COR-L47 (cell line): ENCODE measurements at places on chromosomes 2 and 18.

DNA sequence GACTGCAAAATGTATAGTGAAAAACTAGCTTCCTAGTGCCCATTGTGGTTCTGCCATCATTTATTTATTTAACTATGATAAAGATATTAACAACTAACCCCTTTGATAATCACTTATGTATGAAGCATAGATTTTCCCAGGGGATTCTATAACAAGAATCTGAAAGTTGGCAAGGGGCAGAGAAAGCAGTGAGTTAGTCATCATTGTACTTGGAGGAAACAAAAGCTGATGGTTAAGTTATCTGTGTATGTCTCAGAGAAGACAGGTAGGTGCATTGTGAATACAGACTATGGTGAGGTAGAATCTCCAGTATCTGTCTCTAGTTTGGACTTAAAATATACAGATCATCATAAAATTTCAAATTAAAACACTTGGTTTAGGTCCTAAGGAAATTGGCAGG is 2159.1 kb upstream of the CELF4 start:
- no peak for DNase-seq

DNA sequence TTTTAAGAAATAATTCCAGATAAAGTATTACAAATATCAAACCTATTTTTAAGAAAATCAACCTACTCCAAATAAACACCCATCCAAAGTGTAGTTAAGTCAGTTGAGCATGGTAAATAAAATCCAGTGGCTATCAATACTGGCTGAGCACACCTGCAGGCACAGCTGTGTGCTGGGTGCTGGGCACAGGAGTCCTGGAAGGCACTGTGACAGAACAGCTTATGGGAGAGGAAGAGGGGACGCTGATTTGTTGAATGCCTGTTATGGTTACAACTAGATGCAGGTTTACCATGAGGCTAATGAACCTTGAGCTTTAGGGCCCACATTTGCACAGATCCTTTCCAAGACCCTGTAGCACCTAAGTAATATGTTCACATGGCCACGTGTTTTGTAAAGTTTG is 202.7 kb downstream of the MTX2 start:
- DNase-seq: peak; percentile 15

DNA sequence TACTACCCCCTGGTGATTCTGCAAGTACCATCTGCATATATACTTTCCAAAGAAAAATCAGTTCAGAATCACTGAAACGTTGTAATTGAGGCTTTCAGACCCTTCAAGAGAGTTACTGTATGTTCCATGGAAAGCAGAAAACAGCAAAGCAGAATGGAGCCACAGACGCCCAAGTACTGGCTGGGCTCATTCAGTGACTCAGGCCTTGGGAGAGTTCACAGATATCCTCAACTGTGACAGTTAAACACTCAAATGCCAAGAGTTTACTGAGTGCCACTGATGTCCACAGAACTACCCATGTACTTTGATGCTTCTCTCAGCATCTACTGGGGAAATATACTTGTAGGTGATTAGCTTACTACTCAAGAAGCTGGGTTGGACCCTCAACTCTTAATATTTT is 303.4 kb downstream of the TCF4 start:
- no peak for DNase-seq

GRCh38 chr2:236175548-236176150 is 7.5 kb upstream of the GBX2 start:
- DNase-seq: no peak

DNA sequence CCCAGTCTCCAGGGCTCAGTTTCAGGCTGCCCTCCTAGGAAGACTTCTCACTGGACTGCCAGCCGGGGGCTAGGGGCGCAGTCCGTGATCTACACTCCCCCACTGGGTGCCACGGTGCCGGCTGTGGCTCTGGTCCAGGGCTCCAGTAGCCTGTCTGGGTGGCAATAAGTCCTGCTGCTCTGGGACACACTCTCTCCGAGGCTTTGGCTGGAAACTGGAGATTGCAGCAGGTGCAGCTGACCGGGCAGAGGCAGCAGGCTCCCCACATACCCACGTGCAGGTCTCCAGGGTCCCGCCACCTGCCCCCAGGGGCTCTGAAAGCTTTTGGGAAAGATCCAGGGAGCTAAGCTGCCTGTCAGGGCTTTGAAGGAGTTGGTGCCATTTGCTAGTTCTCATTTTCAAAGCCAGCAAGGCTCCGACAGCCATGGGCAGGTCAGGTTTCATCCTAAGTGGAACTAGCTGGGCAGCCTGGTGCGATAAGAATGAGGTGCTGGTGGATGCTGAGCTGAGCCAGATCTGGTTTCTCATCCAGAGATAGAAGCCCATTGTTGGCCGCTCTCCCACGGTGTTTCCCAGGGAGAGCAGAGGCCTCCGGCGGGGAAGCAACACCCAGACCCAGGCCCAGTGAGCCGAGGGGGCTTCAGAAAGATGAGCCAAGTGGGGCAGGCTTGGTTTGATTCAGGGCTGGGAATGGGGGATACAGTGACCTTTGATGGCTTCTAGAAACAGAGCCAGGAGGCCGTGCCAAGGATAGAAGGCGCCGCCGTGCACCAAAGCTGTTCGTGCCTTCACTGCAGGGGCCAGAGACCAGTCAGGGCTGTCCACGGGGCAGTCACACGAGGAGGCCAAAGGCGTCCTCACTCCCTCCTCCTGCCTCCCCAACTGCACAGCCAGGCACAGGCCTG is 141.7 kb upstream of the GPC1 start:
- DNase-seq: no peak

- DNase-seq: no peak
Observed at GRCh38 chr2:118668431-118669424, 178.7 kb downstream of the EN1 start.

DNA sequence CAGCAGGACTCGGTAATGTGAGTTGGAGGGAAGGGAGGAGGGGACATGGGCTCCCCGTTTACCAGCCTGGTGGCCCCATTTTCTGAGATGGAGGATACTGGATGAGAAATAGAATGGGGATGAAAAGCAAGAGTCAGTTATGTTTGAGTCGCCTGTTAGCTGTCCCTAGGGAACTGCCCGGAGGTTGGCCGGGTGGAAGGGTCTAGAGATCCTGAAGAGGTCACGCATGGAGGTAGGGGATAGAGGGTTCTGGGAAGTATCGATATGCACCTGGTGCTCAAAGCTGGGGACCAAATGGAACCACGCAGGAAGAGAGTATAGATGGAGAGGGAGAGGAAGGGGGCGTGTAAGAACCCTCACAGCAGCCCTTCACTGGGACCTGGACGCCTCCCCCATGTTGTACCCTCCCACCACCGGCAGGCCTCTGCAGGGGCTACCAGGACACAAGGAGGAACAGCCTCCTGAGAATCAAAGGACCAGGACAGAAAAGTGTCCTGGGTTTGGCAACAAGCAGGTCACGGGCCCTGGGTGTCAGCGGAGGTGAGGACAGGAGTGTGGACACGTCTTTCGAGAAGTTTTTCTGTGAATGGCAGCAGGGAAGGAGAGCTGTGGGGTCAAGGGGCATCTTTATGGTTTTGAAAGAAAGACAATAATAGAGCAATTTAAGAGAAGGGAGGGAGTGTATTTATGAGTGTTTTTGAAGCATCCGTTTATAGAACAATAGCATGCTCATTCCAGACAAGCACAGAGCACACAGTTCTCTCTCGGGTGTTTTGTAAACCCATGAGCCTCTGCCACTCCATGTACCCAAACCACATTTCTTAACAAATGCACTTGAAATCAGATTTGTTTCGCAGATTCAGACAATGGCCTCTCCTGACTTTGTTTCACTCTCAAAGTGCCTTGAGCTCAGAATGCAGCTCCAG is 132.2 kb downstream of the SMAD7 start:
- no peak for DNase-seq

DNA sequence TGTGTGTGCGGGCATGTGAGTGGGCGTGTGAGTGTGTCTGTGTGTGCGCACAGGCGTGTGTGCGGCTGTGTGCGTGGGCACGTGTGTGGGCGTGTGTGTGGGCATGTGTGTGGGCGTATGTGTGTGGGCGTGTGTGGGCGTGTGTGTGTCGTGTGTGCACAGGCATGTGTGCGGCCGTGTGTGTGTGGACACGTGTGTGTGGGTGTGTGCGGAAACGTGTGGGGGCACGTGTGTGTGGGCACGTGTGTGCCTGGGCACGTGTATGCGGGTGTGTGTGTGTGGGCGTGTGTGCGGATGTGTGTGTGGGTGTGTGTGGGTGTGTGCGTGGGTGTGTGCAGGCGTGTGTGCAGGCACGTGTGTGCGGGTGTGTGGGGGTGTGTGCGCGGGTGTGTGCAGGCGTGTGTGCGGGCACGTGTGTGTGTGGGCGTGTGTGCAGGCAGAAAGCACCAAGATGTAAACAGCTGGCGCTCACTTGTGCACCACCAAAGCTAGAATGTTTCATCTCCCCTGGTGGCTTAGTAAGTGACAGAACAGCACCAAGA is 31.2 kb upstream of the ALKAL2 start:
- DNase-seq: no peak

DNA sequence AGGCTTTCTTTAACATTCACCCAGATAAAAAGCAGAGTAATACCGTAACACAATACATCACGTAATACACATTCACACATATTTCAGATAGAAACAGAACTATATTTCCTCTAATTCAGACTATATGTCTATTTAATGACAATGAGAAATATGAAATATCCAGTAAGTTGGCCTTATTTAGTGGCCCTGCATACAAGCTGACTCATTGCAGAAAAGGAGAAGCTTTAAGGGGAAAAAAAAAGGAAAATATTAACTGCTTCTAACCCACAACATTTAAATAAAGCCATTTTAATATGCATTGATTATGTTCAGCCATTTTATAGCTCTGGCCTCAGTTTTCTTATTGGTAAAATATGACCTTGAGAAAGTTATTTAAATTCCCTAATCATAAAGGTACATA is 94.8 kb downstream of the PPP1R1C start:
- no peak for DNase-seq
